ENCODE measurements at places on chromosomes 1 and 21.

- no peak for DNase-seq
Measured at GRCh38 chr21:19807201-19807600, 1191.0 kb upstream of the NCAM2 start.

DNA sequence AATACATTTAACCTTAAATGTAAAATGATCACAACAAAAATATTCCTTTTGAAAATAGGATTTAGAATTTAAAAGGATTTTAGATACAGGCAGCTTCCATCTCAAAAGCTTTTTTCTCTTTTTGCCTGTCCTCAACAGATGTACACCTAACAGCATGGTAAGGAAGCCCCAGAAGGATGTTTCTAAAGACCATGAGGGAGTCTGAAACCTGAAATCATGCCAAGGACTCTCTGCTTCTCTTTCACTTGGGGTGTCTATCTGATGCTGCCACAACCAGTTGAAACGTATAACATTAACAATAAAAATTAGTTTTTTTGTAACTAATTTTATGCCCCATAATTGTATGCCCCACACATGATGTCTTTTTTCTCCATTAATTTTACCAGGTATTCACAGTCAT, 5.4 kb upstream of the ZNF281 start:
- no peak for DNase-seq

- no peak for DNase-seq
Measured at GRCh38 chr1:24934310-24935195, 4.5 kb upstream of the RUNX3 start.

GRCh38 chr1:195733408-195733807, 874.8 kb downstream of the KCNT2 start:
- no peak for DNase-seq

GRCh38 chr21:44527156-44527982, 12.6 kb downstream of the KRTAP10-1 start:
- DNase-seq, result no peak

DNA sequence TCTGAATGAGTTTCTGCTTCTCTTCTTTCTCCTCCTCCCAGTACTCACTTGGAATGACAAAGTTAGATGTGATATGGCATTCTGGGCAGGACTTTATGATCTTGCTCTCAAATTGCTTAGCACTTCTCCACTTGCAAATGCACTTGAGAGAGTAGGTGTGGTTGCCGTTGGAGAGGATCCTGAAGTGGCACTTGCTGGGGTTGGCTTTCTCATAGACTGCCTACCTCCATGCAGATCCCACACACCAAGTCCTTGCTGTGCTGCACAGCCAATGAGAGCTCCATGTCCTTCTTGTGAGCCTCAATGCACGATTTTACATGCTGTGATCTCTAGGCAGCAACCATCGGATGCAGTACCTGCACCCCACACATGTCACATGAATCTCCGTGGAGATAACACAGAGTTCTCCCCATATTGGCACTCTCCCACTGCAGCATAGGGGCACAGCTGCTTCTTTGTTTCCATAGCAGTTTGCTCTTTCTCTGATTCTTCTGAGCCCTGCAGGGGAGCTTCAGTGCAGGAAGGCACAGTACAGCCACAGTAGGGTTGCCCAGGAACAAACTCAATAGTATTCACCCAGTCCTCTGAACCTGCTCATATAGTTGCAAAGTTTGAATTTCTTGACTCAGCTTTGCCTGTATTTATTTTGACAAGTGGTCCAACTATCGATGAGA, 45.2 kb downstream of the ZNF691 start:
- no peak for DNase-seq

DNA sequence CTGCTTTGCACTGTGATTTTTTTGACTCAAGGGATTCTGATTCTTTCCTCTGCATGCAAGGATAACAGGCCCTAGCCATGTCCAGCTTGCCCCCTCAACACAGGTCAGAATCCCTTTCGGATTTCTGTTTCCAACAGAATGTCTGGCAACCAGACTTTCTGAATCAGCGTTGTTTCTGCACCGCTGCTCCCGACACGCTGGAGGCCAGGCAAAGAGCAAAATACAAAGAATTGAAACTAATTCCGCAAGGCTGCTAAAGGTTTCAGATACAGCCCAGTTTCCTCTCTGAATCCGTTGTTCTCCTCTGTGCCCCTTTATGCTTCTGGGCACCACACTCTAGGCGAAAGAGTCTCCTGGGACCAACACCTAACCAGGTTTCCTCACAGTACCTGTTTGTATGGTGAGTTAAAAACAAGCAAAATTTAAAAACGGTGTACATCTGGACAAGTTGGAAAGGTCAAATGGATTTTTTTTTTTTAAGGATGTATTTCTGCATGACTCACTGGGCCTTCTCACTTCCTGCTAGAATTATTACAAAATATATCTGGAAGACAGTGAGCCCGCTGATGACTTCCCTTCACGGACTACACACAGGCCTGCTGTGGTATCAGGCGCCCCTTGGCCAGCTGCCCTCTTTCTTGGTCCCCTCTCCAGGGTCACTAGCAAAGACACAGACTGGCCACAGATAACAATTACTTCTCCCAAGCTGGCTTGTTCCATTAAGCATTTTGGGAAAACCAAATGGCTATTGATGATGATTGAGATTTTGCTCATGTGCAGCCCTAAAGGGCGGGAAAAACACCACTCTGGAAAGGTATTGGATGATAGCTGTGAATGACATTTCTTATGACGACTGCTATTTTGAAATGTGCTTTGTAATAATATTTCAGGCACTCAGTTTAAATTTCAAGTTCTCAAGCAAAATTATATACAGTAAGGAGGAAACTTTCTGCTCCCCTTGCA, 118.3 kb downstream of the TGFB2 start:
- no peak for DNase-seq

DNA sequence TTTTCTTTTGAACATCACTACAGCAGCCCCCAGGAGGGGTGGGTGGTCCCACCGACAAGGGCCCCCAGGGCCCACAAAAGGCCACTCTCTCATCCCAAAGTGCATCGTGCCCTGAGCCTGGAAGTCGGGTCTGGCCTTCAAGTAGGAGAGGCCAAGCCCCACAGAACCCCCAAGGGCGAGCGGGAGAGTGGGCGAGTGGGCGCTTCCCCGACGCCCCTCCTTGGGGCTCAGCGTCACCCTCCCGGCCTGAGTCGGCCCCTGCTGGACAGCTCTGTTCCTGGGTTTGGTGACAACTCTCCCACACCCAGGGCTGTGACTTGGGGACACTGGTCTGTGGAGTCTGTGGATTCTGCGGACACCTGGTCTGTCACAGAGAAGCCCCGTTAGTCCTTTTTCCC, 42.2 kb upstream of the COL18A1 start:
- no peak for DNase-seq

DNA sequence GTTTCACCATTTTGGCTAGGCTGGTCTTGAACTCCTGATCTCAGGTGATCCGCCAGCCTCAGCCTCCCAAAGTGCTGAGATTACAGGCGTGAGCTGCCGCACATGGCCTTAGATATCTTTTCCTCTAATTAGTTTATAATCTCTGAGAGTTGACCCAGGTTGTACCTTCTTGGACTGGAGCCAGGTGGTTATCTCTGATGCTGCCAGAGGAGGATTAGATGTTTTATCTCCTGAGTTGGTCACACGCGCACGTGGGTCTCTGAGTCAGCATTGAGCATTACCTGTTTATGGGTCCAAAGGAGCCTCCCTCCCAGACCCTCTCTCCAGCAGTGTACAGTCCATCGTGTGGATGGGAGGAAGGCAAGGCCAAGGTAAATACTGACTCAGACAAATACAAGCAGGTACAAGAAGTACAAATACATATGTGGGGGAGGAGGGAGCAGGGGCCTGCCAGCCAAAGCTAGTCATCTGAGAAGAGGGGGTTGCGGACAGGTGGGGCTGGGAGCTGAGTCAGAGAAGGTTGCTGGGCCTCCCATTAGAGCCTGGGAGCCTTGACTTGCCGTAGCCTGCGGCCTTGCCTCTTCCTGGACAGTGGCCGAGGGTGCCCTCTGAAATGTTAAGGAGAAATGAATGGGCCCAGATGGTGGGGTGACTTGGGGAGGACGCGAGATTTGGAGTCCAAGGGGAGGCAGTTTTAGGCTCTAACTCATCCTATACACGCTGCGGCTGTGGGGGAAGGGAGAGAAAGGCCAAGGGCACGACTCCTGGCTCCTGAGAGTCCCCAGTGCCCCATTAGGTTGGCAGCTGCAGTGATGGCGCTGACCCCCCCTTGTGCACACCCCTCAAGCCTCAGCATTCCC, 13.1 kb downstream of the IL6R start:
- no peak for DNase-seq

DNA sequence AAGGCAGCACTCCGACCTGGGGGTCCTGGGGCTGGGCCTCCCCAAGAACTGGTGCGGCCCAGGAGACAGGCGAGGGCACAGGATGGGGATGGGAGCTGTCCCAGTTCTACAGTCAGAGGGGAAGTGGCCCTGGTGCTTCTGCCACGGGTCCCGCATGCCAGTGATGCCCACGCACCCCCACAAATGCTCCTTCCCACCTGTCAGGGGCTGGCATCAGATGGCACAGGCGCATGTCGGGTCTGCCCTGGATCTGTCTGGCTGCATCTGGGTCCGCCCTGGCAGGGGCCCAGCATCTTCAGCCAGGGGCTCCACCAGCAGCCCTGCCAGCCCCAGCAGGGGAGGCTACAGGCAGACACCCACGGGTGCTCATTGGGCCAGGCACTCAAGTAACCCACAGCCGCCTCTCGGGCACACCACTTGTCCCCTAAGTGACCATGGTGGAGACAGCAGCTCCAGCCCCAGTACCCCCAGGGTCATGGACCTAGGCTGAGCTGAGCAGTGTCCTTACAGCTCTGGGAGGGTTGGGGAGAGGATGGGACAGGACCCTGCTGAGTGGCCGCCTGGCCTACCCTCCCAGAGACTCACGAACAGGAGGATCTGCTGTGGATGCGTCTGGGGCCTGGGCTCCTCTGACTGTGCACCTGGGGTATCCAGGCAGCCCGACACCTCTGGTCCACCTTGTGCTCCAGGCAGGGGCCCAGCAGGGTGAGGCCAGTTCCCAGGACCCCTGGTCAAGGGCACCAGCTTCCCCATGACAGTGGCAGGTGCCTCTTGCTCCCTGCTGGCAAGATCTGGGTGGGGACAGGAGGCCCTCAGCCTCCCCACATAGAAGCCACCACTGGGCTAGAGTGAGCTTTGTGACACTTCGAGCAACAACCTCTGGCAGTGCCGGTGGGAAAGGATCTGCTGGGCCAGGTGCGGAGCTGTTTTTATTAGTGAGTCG, 5.4 kb downstream of the SMIM1 start:
- DNase-seq, result no peak

GRCh38 chr1:29057700-29058099, 66.0 kb downstream of the TMEM200B start:
- no peak for DNase-seq

GRCh38 chr1:151702936-151703335, 13.7 kb downstream of the CELF3 start:
- DNase-seq, result no peak

GRCh38 chr1:74468982-74469603, 43.3 kb downstream of the LRRC53 start:
- DNase-seq, result no peak

GRCh38 chr1:59434336-59434735, 137.4 kb downstream of the FGGY start:
- no peak for DNase-seq

DNA sequence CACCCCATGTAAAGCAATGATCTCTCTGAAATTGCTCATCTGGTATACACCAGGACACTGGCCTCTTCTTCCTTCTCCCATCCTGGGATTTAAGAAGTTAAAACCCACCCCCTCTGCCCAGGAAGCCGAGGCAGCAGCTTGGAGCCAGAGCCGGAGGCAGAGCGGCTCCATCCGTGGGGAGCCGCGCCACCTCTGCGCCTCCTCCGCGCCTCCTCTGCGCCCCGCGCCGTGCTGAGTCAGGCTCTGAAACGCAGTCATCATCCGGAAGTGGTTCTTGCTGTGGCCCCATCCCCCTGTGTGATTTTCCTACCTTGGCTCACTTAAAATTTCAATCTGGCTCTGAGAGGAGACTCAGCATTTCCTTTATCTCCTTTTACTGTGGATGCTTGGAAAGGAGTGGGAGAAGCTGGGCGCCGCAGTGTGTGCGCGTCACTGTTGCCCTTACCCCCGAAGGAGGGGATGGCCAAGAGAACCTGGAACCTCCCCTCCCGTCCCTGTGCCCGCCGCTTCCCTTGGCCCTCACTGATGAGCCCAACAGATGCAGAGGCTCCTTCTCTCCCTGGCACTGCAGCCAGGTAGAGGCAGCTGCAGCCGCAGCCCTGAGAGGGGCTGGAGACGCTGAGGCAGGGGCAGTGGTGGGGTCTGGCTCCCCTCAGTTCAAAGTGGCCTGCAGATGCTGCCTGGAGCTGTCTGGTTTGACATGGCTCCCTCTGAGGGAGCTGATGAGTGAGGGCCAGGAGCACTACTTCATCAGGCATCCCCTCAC, 15.3 kb upstream of the NPHP4 start:
- DNase-seq, result no peak

DNA sequence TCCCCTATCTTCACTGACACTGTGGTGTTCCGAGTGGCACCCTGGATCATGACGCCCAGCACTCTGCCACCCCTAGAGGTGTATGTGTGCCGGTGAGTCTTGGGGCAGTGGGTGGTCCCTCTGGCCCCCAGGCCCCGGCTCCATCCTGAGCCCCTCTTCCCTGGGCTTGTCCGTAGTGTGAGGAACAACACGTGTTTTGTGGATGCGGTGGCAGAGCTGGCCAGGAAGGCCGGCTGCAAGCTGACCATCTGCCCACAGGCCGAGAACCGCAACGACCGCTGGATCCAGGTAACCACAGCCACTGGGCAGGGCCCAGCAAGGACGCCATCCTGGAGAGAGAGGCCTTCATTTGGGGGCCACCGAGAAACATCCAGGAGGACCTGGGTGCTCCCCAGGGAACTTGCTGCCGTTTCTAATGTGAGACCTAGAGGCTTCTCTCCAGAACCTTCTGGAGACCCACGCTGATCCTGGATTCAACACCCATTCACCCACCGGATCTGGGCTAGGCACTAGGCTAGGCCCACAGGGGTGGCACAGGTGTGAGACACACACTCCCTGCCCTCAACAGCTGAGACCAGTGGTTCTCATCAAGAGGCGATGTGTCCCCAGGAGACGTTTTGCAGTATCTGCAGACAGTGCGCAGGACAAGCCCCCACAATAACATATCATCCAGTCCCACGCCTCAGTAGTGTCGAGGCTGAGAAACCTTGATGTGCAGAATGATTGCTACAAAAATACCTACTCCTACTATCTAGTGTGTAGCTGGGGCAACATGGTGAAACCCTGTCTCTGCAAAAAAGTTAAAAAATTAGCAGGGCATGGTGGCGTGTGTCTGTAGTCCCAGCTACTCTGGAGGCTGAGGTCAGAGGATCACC, 22.2 kb downstream of the PADI3 start:
- no peak for DNase-seq

- DNase-seq, result no peak
Measured at GRCh38 chr21:31847761-31848160, 25.1 kb upstream of the HUNK start.

GRCh38 chr1:45009296-45009865, 1.7 kb downstream of the HECTD3 start:
- no peak for DNase-seq

GRCh38 chr1:15618077-15618654, 908 bp downstream of the DDI2 start:
- no peak for DNase-seq

- DNase-seq, result no peak
Measured at GRCh38 chr1:156912310-156912709, 8.1 kb upstream of the LRRC71 start.

Data from stimulated activated CD4-positive, alpha-beta T cell treated with anti-CD3 and anti-CD28 coated beads, Interleukin-1b, Interleukin-23, amount 100 ng/mL, for 1 hour (primary cell).